Urinary bladder (tissue), 4 donors: ENCODE measurements at places on chromosomes 1 and 21. TPM values are rescaled to one million over a fixed set of nuclear protein-coding genes. Genes with fewer than 3 reads are reported as not detected.

Gene C1orf216
- 20.4 TPM for polyA plus RNA-seq

Gene FMOD
- 46.0 TPM for polyA plus RNA-seq

Gene SHE
- 15.3 TPM for polyA plus RNA-seq

Gene ECM1
- polyA plus RNA-seq = 40.8 TPM

Gene LEPROT
- 74.5 TPM for polyA plus RNA-seq

Gene DIO1
- polyA plus RNA-seq = 0.08 TPM

Gene PODN
- polyA plus RNA-seq = 224 TPM

Gene DENND2D
- 14.4 TPM for polyA plus RNA-seq
